ENCODE measurements at places on chromosomes 16 and 17. TPM values are rescaled to one million over a fixed set of nuclear protein-coding genes. Genes with fewer than 3 reads are reported as not detected.

The KAT8 gene
- 88.8 TPM for total RNA-seq

The LRRC75A gene
- 23.1 TPM for total RNA-seq

GRCh38 chr16:10182222-10183053 is at the start of gene GRIN2A:
Gene GRIN2A (minus strand): TSS chr16:10182428. CDS start chr16:10180411, 2,017 bp downstream.
- peaks cover 3% of the 10 kb centered on the region for H3K4me1 ChIP-seq
- H3K4me3 ChIP-seq: peak within 1 kb of the TSS; percentile 33
- H3K36me3 ChIP-seq: no peaks in the 10 kb centered on the region
- H3K27me3 ChIP-seq: peaks cover 50% of the 10 kb centered on the region
- H3K27ac ChIP-seq: no peak within 1 kb of the TSS

- H3K27me3 ChIP-seq: peaks cover 66% of the 10 kb centered on the region
- no peak for DNase-seq
- H3K27ac ChIP-seq: no peak overlapping the region
- H3K4me3 ChIP-seq: no peak overlapping the region
- no peaks in the 10 kb centered on the region for H3K4me1 ChIP-seq
- H3K36me3 ChIP-seq: no peaks in the 10 kb centered on the region
Observed at GRCh38 chr16:15816228-15816627, 40.6 kb downstream of the MYH11 start.

DNA sequence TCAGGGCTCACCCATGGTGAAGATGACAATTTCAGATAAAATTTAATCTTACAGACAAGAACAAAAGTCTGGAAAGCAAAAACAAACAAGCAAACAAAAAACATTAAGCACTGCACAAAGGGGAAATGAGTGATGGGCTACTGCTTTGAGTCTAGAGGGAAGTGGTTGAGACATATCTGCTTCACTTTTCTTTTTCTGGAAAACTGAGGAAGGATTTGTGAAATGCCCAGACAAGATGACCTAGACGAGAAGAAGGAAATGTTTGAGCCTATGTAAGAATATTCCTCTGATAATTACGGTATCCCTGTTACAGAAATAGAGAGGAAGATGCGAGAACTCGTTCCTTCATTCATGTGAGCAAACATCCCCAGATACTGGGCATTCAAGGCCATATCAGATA is 11.5 kb upstream of the HYDIN start:
- no peak for DNase-seq
- H3K4me1 ChIP-seq: no peaks in the 10 kb centered on the region
- no peak overlapping the region for H3K27ac ChIP-seq
- H3K36me3 ChIP-seq: no peaks in the 10 kb centered on the region
- no peaks in the 10 kb centered on the region for H3K27me3 ChIP-seq

DNA sequence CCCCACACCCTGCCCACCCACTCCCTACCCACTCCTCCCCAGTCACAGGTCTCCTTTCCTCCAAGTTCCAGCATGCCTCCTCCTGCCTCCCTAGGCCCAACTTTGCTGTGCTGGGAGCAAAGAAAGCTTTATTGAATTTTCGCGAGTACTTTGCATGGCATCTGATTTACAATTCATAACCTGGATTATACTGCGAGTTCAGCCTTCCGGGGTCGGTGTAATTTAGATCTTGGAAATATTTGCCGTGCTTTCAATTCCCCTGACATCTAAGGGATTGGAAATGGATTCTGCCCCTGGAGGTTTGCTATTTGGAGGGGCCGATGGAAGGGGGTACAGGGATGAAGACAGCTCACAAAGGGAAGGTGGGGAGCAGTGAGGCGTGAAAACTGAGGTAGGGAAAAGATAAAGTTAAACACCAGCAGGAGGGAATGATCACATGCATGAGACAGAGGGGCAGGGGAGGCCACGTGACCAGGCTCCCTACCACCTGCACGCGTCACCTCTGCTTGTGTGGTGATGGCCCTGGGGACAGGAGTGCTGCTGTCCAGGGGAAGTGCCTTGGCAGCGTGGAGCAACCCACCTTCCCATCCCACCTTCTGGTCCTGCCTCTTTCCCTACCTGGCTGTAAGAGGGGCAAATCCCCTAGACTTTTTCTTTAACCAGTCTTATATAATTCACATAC is 132.3 kb upstream of the RPL38 start:
- no peak for DNase-seq
- H3K36me3 ChIP-seq: no peaks in the 10 kb centered on the region
- no peaks in the 10 kb centered on the region for H3K4me1 ChIP-seq
- H3K27ac ChIP-seq: no peak overlapping the region
